Activated T-cell treated with anti-CD3 and anti-CD28 coated beads for 4 hours (primary cell): ENCODE measurements at places on chromosomes 13 and 19.
A peak's percentile ranks its signal among the peaks of the same experiment; 100 is the strongest.

DNA sequence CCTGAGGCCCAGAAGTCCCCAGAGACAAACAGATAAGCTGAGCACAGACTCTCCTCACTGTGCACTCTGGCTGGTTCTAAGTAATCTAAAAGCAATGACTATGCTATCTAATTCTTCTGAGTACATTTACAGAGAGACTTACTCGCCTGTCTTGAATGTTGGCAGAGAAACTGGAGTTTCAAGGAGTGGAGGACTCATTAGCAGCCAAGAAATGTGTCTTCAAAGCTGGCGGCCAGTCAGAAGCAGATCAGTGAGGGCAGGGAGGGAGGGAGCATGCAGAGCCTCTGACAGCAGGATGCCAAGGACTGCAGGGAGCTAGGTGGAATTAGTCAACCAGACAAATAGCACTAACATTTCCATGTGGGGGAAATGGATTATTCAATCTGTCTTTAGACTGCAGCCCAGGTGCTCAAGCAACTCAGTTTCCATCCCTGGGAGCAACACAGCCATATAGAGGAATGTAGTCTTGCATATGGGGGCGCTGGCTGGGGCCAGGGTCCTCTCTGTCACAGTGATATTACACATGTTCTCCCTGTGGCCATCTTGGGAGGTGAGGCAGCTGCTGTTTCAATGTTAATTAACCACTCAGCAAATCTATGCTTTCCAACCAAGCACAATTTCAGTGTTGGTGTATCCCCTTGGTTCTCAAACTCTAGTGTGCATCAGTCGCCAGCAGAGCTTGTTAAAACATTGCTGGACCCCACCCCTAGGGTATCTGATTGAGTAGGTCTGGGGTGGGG, 97.9 kb downstream of the CCNA1 start:
- no peak for DNase-seq

GRCh38 chr13:52194184-52194868, 34.9 kb upstream of the NEK3 start:
- DNase-seq, result peak; percentile 81

DNA sequence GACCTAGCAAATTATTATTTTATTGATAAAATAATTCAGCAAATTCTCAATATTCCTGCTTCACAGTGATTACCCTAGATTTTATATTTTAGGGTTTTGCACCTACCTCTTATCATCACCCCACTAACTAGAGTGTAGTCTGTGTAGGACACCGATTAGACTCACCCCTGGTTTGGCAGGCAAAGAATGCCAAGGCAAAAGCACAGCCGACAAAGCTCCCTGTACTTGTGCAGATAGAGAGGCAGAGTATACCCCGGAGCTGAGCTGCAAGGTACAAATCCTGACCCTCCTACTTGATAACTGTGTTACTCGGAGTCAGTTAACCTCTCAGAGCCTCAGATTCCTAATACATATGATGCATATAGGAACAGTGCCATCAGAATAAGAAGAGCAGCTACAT, 225.7 kb downstream of the ENOX1 start:
- DNase-seq, result no peak

GRCh38 chr19:5953680-5954213, 24.2 kb downstream of the RANBP3 start:
- peak; percentile 21 for DNase-seq

GRCh38 chr19:49499030-49499670, 2.9 kb downstream of the RPS11 start:
- no peak for DNase-seq

DNA sequence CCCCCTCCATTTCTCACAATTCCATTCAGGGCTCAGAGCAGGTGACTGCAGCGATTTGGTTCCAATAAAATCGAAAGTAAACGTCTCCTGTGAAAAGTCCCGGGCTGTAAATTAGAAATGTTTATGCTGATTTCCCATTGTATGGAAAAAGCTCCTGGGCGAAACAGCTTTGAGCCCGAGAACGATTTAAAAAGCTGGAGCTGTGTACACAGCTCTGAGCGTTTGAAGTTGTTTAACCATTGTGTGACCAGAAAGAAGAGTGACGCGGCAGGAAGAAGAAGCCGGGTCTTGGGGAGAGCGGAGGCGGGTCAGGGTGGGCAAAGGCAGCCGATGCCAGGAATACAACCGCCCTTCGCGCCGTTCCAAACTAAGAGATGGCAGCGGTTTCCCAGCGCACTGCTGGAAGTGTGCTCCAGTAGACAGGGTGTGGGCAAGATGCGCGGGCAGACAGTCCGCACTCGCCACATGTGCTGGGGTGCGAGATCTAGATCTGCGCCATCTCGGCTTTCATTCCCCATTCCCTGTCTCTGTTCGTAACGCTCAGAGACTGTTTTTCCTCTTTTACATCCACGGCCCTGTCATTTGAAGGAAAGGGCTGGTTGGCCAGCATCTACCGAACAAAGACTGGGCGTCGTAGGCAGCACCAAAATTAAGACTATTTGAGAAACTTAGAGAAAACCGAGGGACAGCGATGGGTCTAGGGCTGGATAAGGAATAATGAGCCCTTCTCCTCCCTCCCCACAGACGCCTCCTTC, 960 bp upstream of the GSX1 start:
- no peak for DNase-seq

DNA sequence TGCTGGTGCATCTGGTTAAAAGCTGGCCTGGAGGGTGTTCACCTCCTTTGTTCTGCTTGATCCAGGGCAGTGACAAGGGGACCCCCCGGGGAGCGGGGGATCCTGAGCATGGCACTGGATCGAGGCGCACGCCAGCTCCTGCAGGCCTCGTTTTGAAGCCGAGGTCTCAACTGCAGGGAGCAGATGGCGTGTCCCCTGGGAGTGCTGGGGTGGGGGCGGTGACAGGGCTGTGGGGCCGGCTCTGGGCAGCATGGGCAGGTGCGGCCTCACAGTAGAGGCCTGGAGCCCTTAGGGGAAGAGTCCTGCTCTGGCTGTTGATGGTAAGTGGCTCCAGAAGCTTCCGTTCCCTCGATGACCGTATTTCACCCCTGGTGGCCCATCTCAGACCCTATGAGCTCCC, 51.8 kb downstream of the CRTC1 start:
- no peak for DNase-seq

- DNase-seq, result no peak
Measured at GRCh38 chr19:14686411-14686810, 3.4 kb upstream of the ZNF333 start.

DNA sequence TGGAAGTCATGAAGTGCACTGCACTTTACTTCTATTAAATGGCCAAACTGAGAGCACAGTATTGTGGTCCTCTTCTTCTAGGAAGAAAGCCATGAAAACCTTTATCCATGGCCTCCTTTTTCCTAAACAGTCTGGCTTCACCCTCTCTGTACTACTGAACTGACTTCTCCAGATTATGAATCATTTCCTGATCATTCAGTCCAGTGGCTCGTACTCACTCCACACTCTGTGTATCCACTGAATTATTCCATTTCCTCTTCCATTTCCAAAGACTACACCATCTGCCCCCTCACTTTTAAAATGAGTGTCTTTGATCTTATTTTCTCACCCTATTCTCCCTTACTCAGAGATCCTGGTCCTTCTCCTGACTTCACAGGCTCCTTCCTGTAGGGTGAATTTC, 29.7 kb upstream of the FREM2 start:
- DNase-seq, result no peak

GRCh38 chr19:49396738-49397505, 8.9 kb downstream of the KASH5 start:
- DNase-seq, result no peak

GRCh38 chr13:105735281-105735680, 800.2 kb downstream of the EFNB2 start:
- DNase-seq, result no peak

- DNase-seq, result no peak
Measured at GRCh38 chr19:29193155-29193554, 19.8 kb downstream of the UQCRFS1 start.

DNA sequence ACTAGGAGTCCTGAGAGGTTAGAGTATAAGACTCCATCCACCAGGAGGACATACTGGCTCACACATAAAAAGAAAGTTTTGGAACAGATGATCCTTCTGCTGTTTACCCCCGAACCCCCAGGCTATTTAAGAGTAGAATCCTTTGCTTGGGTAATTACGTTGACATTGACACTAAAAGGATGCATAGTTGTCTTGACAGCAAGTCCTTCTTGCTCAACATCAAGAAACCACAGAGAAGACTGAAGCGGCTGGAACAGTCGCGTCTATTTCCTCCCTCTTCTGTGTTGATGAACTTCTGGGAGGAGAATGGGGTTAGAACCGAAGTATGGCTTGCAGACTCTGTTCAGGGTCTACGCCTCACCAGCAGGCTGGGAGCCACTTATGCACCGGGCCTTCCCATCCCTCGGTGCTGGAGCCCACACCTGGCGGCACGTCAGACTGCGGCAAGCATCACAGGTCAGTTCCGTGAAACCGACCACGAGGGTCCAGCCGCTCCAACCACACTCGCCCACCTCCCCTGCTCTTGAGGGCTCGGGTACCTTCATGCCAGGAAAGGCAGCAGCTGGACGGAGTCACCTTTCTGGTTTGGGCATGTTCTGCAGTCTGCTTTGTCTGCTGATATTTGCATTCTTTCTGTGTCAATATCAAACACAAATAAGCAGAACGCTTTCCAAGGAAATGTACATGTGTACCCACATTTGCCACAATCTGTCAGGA, 42.4 kb upstream of the RANBP3 start:
- DNase-seq, result no peak

DNA sequence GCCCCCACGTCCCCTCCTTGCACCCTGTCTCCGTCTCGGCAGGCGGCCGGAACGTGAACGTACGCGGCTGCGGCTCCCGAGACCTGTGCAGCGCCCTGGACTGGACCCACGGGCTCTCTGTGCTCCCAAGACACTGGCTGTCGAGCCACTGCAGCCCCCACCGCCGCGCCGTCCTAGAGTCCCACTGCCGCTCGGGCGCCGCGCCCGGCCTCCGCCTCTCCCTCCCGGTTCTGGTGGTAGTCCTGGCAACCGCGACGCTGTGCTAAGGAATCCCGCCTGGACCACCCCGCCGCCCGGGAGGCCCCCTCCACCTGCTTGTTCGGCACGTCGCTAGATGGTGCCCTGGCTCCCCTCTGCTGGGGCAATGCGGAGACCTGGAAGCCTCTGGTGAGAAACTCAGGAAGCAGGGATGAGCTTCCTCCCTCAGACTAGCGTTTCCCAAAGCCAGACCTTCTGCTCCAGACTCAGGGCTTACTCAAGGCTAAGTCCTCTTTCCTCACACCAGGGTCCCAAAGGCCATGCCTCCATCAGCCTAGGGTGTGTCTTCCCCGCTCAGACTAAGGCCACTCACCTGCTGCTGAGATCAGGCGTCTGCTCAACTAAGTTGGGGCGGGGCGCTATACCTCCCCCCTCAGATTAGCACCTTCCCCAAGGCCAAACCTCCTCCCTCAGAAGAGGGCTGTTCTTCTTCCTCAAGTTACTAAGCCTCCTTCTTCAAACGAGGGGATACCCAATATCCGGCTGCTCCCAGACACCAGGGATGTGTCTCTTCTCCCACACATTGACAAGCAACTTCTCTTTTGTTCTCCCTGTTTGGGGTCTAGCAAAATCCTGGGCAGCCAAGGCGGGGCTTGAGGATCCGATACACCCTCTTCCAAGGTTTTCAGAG, 16.1 kb upstream of the IRGC start:
- no peak for DNase-seq

DNA sequence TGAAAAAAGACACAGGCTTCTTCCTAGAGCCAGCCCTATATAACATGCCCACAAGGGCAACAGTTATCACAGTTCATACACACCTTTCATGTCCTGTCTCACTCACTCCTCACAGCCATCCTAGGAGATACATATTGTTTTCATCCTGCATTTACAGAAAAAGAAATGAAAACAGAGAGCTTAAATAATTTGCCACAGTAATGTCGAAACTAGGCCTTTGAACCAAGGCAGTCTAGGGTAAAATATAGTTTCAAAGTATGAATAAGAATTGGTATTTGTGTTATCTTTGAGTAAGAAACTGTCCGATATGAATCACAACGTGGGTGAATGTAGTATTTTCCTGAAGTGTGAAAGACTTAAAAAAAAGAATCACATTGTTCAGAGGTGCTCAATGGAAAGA, 26.8 kb downstream of the CLDN10 start:
- no peak for DNase-seq

- no peak for DNase-seq
Measured at GRCh38 chr13:51255556-51255955, 33.4 kb downstream of the FAM124A start.

DNA sequence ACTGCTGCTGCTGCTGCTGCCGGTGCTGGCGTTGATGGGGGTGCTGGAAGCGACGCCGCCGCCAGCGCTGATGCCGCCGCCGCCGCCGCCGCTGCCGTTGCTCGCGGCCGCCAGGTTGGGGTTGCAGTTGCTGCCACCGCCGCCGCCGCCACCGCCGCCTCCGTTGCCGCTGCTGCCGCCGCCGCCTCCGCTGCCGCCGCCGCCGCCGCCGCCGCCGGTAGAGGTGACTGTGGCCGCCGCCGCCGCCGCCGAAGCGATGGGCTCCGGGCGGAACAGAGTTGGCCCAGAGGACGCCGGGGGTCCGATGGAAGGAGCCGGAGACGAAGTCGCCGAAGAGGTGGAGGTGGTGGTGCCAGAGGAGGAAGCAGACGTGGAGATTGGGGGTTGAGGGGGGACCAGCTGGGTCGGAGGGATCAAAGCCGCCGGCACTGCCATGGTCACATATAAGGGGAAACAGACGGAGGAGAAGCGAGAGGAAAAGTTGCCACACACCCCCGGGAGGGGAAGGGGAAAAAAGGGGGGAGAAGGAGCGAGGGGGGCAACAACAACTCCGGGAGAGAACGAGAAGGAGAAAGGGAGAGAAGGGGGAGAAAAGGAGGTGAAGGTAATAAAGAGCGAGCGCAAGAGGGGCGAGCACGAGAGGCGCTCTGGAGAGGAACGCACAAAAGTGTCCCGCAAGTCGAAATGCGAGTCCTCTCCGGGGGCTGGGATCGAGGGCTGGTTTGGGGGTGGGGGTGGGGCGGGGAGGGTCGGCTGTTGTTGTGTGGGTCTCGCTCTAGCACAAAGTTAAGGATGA, 471 bp downstream of the DACH1 start:
- no peak for DNase-seq

- DNase-seq, result no peak
Measured at GRCh38 chr19:33562636-33563035, 41.0 kb upstream of the PEPD start.

GRCh38 chr19:46256855-46257254, 27.3 kb downstream of the IGFL1 start:
- no peak for DNase-seq

- peak; percentile 50 for DNase-seq
Measured at GRCh38 chr19:55626350-55626749, 2.0 kb upstream of the ZNF784 start.

- DNase-seq, result no peak
Measured at GRCh38 chr19:9060564-9061340, 26.1 kb upstream of the OR1M1 start.
